Stromal cell of bone marrow (primary cell): ENCODE measurements at places on chromosomes 16 and 17.

- no peak for DNase-seq
These were observed 286.6 kb upstream of the CCL2 start for GRCh38 chr17:33968350-33969044.

GRCh38 chr16:1706386-1707192, 594 bp downstream of the MAPK8IP3 start:
- no peak for DNase-seq

- peak; percentile 77 for DNase-seq
These were observed 23.1 kb upstream of the DHRS13 start for GRCh38 chr17:28925912-28926365.

DNA sequence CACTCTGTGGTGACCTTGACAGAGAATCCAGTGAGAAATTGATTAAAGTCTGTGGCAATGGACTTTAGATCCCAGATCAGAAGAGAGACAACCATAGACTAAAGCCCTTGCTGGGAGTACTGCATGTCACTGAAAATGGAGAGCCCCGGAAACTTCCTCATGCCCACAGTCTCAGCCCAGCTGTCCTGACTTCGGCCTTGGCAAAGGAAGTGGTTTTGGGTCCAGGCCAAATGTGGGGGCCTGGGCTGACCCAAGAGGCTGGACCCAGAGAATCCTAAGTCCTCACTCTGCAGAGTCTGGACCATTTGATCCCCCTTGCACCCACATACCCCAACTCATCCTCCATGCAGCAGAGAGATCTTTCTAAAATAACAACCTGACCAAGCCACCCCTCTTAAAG, 4.7 kb upstream of the BEAN1 start:
- DNase-seq = no peak

DNA sequence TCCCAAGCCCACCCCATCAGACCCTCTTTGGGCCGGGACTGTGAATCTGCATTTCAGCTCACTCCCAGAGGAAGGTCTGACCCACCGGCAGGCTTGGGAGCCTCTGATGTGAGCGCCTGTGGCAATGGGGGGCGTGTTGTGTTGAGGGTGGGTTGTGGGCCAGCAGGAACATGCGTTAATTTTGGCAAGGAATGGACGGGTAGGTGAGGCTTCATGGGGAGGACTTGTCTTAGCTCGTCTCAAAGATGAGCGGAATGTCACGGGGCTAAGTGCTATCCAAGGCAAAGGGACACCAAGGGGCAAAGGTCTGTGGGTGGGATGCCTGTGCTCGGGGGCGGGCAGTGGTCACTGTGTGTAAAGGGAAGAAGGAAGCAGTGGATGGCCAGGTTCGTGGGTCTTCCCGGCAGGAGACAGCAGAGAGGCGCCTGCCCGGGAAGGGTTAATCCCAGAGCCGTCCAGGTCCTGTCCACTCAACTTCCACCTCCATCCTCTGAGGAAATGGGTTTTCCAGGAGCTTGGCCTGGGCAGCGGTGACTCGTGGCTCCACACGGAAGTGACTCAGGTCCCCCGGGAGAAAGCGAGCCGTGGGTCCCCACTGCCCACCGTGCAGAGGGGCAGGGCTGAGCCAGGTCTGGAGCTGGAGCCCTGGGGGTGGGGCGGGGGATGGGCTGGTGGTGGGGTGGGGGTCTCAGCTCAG, 17.4 kb downstream of the ADGRG1 start:
- DNase-seq = peak; percentile 36

DNA sequence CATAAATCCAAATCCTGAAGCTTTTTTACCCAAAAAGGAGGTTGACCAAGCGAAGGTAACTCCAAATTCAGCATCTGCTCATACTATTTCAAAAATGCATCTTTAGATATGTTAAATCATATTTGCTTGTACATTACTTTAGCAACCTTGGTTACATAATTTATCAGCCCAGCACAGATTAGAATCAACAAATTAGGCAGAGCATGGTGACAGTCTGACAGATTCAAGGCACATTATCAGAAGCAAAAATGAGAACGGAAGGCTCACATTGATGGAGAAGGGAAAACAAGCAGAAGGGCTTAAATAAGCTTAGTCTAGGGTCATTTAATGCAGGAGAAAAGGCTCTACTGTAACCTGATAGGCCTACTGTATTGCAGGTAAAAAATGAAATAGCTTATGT, 3.9 kb upstream of the KCNJ2 start:
- DNase-seq = no peak

DNA sequence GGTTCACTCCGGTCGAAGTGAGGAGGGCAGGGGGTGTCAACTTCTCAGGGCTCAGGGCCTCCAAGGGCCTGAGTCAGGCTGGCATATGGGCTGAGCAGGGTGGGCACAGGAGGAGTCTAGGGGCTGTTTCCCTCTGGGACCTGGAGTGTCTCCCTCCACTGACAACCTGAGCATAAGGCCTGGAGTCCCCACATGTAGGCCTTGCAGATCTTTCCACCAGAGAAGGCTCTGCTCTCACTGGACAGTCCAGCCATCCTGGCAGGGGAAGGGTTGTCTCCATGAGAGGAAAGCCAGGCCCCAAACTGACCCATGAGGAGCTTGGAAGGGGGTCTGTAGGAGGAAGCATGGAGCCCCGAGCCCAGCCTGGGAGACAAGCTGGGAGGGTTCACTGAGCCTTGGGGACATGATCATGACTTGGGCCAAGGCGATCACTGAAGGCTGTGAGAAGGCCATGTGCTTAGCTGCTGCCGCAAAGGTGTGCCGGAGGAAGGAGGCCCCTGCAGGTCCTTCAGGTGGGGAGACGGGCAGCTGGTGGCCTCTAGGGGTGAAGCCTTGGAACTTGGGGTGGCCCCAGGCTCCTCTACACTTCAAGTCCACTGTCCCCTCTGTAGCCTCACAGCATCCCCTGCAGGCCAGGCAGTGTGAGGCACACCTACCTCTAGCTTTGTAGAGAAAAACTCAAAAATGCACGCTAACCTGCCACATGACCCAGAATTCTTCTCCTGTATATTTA, 9.9 kb downstream of the CMTM2 start:
- no peak for DNase-seq

GRCh38 chr16:31833047-31833446, 40.6 kb upstream of the ZNF267 start:
- DNase-seq = no peak

DNA sequence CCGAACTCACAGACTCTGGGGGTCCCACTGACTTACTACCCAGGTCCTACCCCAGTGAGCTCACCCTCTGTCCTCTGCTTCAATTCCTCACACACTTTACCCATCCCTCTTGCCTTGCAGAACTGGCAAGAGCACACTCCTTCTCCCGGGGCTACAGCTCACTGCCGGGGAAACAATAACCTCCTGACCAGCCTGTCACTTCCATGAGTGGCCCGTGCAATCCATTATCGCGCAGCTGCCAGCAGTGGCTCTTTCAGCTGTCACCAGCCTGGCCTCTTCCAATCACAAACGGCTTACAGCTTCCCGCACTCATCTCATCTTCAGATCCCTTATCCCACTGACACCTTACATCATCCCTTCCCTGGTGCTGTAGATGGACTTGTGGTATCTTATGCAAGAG, 79.5 kb downstream of the CPPED1 start:
- DNase-seq = no peak

GRCh38 chr16:82506692-82507670, 119.8 kb upstream of the CDH13 start:
- no peak for DNase-seq

GRCh38 chr17:75289832-75290337, 652 bp upstream of the SLC25A19 start:
- no peak for DNase-seq

DNA sequence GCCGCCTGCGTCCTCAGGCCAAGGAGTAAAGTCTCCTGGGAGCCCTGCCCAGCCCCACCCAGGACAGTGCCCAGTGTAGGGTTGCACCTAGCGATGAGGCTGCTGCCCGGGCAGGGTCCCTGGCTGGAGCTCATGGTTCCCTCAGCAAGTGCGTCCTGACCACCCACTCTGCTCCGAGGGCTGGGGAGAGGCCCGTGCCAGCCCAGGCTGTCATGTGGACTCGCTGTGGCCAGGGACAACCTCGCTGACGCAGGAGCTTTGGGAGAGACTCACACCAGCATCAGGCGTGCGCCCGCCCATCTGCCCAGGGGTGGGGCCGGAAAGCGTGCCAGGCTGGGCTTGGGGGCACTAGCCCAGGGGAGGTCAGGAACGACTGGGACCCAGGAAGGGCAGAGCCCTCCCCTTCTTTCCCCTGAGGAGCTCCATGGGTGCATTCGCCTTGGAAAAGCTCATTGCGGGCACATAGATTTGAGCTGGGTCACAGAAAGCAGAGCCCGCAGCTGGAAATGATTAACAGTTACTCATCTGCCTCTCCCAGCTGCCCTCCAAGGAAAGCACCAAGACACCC, 19.7 kb downstream of the DPEP1 start:
- peak; percentile 64 for DNase-seq

GRCh38 chr17:68200689-68201417, 47.0 kb upstream of the AMZ2 start:
- DNase-seq = no peak

DNA sequence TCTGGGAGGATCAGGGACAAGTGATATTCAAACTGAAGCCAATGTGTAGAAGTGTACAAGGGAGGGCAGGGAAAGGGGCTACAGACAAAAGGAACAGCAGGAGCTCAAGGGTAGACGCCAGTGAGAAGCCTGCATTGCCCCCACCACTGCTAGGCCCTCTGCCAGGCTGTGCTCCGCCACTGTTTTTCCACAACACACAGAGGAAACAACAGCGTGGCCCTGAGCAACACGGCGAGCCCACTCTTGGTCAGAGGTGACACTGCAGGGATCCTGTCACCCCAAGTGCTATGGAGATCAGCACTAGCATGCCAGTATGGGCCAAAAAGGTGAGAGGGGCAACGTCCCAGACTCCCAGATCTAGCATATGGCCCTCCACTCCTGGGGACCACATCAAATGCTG, 23.4 kb downstream of the MYO18A start:
- DNase-seq = no peak

- no peak for DNase-seq
These were observed 12.0 kb downstream of the TBC1D24 start for GRCh38 chr16:2486645-2487516.

GRCh38 chr16:58464047-58464915, 35.7 kb upstream of the NDRG4 start:
- DNase-seq = no peak
